ENCODE measurements at places on chromosomes 6 and 20.

DNA sequence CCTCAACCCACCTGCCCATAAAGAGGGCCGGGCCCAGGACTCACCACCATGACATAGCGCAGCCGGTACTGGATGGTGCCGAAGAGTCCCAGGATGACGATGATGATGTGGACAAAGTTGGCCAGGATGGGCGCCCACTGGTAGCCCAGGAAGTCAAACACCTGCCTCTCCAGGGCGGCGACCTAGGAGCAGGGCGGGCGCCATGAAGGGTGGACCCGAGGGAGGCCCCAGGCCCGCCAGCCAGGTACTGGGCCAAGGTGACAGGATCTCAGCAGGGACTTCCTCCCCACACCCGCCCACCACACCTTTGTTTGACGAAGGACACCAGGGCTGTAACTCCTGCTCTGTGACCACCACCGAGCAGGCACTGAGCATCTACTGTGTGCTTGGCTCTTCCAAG lies 4.4 kb downstream of the NKAIN4 start:
- no peak for DNase-seq

DNA sequence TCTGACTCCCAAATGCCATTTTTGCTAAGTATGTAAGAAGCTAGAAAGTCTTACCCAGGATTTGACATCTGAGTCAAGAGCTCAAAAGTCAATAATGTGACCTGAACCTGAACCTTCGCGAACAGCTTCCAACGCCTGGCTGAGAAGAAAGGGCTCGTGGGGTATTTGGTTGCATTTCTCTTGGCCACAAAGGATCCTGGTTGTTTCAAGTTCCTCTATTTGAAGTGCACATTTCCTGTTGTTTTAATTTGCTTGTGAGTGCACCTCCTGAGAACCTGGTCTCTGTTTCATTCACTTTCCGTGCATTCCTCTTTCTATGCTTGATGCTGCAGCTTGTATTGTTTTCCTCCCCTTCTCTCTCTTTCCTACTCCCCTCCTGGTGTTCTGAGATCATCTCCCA lies 212.5 kb downstream of the FOXA2 start:
- DNase-seq, result no peak

- DNase-seq, result no peak
Measured at GRCh38 chr6:134111062-134111677, 58.7 kb upstream of the SLC2A12 start.

DNA sequence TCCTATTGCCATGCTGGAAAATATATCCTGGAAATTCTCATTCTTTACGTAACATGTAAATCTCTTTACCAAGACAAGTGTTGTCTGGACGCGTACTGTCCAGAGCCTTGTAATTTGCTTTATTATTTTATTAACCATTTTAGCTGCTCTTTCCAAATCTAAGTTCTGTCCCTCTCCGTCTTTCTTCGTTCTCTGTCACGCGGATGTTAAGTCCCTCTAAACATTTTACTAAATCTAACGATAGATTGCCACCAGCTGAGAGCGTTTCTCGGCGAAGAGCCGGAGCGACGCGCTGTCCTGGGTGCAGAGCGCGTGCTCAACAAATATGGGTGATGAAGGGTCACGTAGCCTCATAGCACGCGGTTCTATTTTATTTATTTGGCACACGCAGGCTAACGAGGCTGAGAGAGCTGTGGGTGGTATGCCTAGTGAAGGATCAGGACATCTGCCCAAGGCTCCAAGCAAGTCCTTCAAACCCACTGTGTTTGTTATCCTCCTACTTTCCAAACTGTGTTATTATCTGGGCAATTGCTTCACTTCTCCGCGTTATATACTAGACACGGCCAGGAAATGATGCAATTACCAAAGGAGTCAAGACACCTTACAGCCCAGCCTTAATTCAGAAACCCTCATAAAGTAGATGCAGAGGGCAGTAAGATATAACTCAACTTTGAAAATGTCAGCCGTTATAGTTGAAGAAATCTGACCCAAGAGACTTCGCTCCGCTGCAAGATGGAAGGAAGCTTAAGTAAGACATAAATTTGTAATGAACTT lies 10.0 kb upstream of the NCOA7 start:
- peak; percentile 20 for DNase-seq

GRCh38 chr20:57411406-57412283 lies 20.4 kb downstream of the RBM38 start:
- no peak for DNase-seq

DNA sequence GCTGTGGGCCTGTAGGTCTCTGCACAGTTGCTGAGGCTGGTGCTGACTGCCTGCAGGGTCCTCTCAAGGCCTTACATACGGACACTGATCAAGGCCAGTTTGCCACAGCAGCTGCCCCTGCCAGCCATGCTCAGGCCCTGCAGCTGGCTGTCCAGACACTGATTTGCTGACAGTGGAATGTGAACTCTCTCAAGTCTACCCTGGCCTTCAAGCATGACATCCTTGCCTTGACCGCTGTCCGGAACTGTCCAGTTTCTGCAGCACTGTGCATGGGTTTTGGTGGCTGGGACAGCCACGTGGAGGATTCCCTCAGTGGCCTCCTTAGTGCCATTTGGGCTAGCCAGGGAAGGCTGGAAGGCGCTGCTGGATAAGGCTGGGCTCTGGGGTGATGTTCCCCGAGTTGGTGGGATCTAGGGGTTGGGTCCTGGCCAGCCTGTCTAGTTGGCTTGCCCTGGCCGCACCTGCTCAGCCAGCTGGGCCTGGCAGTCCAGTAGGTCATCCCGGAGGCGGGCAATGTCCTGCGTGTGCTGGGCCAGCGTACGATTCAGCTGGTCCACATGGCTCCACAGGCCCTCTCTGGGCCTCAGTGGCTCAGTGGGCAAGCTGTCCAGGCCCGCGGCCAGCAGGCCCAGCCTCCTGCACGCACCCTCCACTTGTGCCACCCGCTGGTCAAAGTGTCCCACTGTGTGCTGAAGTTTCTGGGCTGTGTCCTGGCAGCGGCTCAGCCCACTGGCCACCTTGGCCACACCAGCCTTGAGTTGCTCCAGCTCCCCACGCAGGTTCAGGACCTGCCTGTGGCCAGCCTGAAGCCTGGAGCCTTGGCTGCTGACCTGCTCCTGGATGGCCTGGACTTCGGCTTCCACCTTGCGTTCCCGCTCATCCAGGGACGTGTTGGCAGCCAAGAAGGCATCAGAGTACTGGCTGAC lies 5.5 kb downstream of the EMILIN3 start:
- no peak for DNase-seq

GRCh38 chr6:84546427-84546914 lies 217.9 kb downstream of the TBX18 start:
- no peak for DNase-seq

All from stimulated activated CD4-positive, alpha-beta T cell treated with anti-CD3 and anti-CD28 coated beads, Interleukin-15, amount 100 ng/mL, for 1 hour (primary cell).